Testis (tissue), 5 donors: ENCODE measurements at places on chromosomes 11 and 22. TPM values are rescaled to one million over a fixed set of nuclear protein-coding genes. Genes with fewer than 3 reads are reported as not detected.

DNA sequence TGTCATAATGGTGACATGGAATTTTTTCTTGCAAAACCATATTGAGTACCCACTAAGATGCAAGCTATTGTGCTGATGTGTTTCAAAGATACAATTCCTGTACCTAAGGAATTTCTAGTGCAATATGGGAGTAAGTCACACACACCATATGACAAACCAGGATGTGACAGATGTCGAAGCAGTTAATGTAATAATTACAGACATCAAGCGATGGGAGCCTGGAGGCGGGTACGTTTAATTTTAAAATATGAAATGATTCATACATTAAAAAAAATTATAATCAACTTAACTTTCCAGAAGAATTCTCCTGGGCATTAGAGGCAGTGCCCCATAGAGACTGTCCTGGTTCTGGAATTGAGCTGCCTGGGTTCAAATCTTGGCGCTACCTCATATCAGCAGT lies 6.0 kb downstream of the SYCE3 start:
- no peak for DNase-seq

DNA sequence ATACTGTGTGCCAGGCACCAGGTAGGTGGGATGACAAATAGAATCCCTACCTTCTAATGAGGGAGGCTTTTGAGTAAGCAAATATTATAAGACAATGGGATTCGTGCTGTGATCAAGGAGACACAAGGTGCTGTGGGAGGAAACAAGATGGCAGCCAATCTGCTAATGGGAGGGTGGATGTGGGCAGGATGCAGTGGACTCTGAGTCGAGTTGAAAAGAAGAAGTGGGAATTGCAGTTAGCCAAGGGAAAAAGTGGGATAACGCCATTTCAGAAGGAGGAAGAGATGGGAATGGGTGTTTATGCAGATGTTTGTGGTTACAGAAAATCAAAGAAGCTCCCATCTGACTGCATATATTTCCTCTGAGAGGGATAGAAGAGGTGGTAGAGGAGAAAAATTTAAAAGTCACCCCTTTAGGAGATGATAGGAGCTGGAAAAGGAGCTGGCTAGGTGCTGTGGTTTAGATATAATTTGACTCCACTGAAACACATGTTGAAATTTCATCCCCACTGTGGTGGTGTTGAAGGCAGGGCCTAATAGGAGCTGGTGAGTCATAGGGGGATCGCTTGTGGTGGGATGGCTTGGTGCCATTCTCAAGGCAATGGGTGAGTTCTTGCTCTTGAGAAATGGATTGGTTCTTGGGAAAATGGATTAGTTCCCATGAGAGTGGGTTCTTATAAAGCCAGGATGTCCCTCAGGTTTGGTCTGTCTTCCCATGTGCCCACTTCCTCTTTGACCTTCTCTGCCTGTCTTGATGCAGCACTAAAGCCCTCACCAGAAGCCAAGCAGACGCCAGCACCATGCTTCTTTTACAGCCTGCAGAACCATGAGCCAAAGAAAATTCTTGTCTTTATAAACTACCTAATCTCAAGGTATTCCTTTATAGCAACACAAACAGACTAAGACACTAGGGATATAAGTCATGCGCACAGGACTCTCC lies 30.0 kb upstream of the POU2AF1 start:
- no peak for DNase-seq

GRCh38 chr11:93028960-93029522 lies 59.6 kb downstream of the MTNR1B start:
- no peak for DNase-seq

DNA sequence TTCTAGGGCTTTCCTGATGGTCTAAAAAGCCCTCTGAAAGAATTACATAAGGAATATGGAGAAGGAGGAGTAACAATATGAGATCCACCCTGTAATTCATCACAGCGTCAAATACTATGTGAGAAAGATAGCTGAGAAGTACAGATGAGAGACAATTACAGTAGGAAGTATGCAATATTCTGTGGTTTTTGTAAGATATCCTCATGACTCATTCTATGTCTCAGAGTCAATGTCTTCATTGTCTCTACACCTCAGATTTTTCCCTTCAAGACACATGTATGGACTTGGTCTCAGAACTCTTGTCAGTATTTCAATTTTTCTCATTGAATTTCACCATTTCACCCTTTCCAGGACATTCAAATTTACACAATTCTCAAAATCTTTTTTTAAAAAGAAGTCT lies 343.3 kb upstream of the CTSC start:
- no peak for DNase-seq

DNA sequence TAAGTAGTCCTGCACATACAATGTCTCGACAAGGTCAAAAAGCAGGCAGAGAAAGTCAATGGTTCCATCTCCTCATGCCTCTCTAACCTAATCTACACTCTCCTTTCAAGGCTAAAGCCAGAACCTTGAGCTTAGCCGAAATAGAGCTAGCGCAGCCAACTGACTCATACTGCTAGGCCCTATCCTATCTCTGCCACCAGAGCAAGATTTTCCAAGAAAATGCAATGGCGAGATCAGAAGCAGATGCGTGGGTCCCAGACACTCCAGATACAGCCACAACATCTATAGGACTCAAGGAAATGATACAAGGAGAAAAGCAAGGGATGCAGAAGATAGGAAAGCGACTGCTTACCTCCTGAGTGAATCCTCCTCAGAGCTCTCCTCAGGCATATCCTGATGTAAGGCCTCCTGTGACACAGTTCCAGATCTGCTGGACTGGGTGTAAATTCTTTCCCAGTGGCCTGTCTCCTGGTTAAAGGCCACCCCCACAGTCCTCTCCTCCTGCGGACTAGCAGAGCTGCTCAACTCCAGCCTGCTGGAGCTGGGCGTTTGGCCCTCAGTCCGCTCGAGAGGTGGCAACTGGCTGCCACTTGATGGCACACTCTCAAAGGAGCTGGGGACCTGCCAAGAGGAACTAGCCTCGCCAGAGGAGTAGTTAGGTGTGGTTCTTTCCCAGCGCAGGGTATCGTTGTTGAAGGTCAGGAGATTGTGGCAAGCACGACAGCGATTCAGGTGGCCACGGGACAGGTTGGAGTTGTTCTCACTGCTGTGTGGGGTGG lies 52.0 kb downstream of the AMBRA1 start:
- peak; percentile 82 for DNase-seq

DNA sequence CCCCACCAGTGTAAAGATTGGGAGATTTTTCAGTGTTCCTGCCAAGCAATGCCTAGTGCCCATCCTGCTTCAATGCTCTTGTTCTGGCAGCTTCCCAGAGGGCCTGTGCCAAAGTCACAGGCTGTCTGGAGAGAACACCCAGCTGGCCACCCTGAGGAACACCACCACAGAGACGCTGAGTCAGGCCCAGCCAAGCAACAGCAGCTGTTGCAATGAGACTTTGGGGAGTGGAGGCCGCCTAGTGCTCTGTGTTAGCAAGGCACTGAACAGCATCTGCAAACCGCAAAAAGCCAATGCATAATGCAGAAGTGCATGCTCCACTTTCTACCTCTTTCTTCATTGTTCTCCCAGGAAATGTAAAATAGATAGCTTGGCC lies 168.1 kb downstream of the NXPE2 start:
- DNase-seq = no peak

DNA sequence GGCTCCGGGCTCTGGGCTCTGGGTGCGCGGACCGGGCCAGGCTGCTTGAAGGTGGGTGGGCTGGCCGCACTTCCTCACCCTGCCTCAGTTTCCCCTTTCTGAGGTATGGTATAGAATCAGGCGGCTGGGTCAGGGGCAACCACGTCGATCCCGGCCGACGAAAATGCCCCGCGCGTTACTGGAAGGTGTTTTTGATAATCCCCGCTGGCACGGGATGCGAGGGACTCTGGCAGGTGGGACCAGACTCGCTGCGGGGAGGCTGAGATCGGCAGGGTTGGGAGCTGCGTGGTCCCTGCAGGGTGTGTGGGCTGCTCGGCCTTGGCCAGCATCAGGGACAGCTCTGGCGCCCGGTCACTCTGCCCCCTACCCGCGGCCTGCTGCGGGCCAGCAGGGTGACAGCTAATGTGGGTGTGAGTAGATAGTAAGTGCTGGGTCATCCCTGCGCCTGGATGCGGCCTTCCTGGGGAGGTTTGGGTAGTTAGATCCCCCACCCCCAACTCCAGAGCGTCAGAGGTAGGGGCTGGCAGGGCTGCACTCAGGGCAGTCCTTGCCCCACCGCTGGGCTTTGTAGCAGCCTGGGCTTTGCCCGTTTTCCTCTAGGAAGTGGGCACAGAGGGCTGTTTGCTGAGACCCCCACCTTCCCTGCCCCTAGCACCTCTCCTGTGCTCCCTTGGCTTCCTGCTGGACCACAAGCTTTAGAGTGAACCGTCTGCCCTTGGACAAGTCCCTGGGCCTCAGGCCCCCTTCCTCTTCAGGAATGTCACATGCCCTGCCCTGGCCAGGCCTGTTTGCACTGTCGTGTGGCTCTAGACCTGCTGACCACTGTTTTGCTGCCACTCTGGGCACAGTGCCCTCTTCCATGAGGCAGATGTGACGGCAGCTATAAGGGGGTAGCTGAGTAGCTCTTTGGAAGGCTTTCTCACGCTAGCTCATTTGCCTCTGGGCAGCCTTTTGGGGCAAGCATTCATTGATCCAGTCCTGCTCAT lies 579 bp downstream of the TANGO2 start:
- DNase-seq = peak; percentile 68

NLRP14 gene
- polyA plus RNA-seq = 1.2 TPM
